ENCODE measurements at places on chromosomes 3 and 15.

DNA sequence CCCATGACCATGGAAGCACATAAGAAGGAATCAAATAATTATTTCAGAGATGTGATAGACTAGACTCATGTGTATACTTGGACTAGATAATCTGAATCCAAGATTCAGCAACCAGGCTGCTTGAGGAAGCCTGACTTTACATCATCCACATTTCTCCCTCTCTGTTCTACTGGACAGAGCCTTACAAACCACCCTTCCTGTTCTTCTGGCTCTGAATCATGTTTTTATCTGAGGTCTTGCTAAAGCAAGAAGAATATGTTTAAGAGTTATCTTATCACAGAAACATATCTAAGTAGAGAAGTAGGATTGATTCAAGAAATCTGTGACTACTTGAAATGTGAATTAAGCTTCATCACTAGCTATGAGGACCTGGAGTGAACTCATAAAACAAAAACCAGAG lies 71.1 kb upstream of the SLC24A5 start:
- DNase-seq, result no peak

GRCh38 chr3:87423336-87423735 lies 147.0 kb upstream of the POU1F1 start:
- no peak for DNase-seq

GRCh38 chr3:65902304-65902793 lies 136.4 kb downstream of the MAGI1 start:
- DNase-seq, result no peak

- peak; percentile 51 for DNase-seq
Observed at GRCh38 chr3:101695779-101696372, 9.4 kb upstream of the RPL24 start.

- DNase-seq, result no peak
Observed at GRCh38 chr15:36911322-36911944, 188.9 kb downstream of the MEIS2 start.

DNA sequence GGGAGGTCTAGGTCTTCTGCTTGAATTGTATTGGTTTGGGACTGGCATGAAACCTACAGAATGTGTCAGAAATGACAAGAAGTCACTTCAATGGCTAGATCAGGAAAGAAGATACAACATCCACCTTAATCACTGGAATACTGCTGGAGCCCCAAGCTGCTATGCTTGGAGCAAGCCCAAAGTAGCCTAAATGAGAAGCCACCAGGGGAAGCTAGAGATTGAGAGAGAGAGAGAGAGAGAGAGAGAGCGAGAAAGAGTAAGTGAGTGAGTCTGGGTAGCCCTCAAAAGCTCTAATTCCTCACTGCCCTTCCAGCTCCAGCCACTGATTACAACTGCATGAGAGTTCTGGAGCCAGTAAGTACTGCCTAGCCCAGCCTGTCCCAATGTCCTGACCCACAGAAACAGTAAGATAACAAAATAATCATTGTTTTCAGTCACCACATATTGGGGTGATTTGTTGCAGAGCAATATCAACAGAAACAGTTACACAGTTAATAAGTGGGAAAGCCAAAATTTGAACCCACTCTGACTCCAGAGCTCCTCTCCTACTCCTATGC lies 529.2 kb upstream of the GOLIM4 start:
- DNase-seq, result no peak

DNA sequence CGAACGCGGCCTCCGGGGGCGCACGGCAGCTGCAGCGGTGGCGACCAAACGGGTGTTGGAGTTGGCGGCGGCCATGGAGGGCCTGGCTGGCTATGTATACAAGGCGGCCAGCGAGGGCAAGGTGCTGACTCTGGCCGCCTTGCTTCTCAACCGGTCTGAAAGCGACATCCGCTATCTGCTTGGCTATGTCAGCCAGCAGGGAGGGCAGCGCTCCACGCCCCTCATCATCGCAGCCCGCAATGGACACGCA lies 725 bp downstream of the FEM1B start:
- no peak for DNase-seq

DNA sequence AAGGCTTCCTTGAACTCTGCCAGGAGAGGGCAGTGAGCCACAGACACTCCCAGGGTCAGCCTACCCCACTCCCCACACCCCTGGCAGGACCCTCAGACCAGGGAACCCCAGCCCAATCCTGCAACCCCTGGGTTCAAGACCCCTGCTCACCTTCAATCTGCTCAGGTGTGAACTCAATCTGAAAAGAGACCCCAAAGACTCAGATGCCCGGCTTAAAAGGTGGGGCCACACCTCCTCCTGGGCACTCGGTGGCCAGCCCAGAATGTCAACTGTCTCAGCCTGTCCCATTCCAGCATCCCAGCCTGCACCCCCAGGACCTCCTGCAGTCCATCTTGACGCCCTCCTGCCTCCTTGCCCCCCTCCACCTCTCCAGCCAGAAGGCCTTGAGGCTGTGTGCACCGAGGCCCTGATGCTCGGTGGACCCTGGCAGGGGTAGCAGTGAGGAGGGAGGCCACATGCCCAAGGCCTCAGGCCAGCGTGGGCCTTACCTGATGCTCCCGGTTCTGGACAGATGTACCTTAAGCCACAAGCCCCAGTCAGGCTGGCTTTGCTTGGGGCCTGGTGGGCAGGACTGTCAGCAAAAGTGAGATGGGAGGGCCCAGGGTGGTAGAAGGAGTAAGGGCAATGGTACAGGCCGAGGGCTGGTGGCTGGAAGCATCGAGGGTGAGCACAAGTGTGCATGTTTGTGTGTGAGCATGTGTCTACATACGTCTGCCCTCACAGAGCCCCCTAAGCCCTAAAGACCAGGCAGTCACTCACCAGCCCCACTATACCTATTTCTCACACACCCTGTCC lies 2.2 kb downstream of the MYL3 start:
- no peak for DNase-seq

GRCh38 chr3:71050166-71050537 lies 533.4 kb downstream of the FOXP1 start:
- no peak for DNase-seq

DNA sequence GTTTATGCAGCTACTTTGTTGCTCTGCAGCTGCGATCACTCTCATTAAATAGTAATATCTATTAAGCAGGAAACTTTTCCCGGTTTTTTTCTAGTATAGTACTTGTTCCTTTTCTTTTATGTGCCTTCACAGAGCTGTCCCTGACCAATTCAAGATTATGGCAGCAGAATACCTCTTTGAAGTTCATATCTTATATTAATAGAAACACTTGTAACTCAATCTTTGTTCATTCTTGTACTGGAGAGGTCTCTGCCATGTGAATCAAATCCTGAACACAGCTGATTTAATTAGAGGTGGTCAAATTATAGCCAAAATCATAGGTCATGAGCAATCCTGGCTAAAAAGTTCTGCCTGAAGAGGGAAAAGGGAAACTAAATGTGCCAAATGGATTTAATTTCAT lies 399.0 kb upstream of the ARHGEF26 start:
- no peak for DNase-seq

GRCh38 chr15:77901921-77902750 lies 175.4 kb downstream of the TBC1D2B start:
- no peak for DNase-seq

- no peak for DNase-seq
Observed at GRCh38 chr3:12884186-12884680, 42.9 kb upstream of the RPL32 start.

GRCh38 chr3:18100121-18100520 lies 325.0 kb downstream of the SATB1 start:
- no peak for DNase-seq

GRCh38 chr3:79521221-79521848 lies 246.5 kb downstream of the ROBO1 start:
- DNase-seq, result no peak

DNA sequence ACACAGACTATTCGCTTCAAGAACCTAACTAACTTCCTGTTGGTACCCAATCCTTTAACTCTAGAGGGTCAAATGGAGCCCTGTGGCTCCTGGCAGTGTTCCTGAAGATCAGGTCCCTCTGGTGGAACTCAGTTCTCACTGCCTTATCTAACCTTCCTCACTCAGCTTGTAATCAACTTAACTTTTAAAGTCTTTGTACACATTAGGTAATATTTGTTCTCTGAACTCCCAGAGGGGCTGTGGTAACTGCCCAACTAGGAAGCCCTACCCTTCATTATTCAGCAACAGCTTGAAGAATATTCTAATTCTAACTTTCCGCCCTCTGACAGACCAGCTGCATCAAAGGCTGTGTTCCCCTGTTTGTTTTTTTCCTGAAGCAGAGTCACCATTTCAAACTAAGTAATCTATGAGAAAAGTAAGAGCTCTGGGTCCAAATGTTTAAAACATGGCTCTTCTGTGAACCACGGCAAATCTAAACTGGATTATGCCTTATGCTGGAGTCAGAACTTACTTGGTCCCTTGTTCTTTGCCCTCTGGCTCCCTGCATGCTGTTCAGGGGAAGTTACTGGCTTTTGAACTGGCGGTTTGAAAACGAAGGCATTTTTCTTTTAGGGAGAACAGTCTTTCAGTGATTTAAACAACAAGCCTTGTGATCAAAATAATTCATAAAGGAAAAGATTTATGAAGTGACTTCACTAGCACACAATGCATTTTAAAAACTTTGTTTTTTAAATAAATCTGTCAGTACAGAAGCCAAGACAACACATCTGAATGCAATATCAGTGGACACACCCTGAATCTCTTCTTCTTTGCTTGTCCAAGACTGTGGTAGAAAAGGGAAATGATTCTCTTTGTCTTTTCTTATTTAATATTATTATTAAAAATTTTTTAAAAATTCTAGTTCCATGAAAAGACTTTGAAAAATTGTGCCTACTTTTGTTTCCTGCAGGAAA lies 365.6 kb downstream of the TIGIT start:
- no peak for DNase-seq

DNA sequence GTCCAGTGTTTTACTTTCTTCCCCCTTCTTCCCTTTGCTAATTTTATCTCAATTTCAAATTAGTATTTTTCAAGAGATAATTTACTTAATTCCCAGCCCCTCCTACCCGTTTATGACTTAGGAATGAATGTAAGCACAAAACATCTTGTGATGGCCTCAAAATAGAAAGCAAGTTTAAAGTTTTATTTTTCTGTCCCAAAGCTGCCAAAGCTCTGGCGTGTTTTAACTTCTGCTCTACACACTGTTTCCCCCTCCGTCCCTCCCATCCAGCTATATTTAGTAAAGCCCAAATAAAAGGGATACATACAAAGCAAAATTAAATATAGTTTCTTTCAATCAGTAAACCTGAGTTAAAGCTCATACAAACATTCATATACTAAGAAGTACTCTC lies 59.9 kb downstream of the IGF2BP2 start:
- DNase-seq, result no peak

DNA sequence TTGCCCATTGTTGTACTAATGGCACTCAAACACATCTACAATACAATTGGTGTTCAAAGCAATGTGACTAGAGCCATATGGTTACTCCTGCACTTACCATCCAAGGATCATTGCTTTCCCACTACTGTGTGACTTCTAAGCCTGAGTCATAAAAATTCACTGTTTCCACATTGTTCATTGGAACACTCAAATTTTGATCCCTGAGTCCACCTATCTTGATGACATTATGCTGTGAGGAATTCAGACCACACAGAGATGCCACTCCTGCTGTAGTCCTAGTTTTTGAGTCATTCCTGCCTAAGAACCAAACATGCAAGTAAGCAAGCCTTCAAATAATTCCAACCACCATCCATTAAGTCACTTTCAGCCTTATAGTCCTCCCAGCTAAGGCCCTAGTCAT lies 176.2 kb downstream of the EFHB start:
- DNase-seq, result no peak

GRCh38 chr15:51708013-51708412 lies 26.7 kb downstream of the SCG3 start:
- no peak for DNase-seq

DNA sequence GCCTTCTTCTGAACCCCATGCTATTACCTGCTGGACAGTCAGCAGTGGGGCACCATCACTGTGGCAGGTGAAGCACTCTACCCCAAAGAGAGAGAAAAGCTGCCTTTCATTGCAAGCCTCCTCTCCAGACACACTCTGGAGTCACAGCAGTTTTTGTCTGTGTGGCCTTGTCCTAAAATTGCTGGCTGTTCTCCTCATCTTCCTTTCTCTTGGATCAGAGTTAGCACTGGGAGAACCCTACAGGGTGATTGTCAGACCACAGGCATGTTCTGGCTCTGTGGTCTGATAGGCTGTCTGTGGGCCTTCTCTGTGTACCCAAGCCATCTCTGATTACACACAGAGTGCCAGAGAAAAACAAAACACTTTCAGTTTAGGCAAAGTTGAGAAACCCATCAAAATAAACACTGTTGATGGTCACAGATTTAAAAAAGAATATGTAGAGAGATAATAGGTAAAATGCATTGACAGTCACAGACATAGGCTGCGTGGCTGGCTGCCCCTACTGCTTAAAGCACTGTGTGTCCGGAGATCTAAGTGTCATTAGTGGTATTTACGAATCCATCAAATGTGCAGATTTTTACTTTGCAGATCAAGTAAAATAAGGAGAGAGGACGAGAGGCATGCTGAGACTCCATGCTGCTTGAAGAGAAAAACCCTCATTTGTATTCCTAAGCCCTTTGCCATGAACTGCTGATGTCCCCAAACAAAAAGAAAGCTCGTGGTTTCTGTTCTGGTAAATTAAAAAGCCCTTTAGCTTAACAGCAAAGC lies 689.9 kb downstream of the TUSC7 start:
- DNase-seq, result no peak

- no peak for DNase-seq
Observed at GRCh38 chr3:59367150-59367549, 317.3 kb upstream of the CFAP20DC start.

DNA sequence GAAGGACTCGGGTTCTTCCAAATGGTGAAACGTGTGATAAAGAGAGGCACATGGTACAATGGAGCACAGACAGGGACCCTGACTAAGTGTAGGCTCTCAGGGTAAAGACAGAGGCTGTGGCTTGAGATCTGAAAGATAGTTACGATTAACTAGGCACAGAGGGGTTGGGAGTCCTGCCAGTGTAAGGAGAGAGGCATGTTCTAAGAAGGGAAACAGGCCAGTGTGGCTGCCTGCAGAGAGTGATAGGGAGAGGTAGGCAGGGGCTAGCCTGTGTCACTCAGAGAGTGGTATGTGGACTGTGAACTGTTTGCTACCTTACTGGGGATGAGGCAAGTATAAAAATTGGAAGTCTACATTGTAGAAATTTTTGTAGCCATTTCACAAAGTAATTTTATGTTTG lies 109.5 kb downstream of the PEX5L start:
- no peak for DNase-seq

- DNase-seq, result no peak
Observed at GRCh38 chr3:9411302-9411701, 13.9 kb downstream of the SETD5 start.

GRCh38 chr3:155352900-155353490 lies 59.5 kb upstream of the STRIT1 start:
- DNase-seq, result no peak

All from CD4-positive, alpha-beta T cell treated with Interleukin-17A for 4 hours (primary cell).